Ammon's horn (tissue), 1 donor: ENCODE measurements at places on chromosomes 7 and 10.

GRCh38 chr10:129967579-129968019 lies 3.5 kb upstream of the EBF3 start:
- no peak for DNase-seq

DNA sequence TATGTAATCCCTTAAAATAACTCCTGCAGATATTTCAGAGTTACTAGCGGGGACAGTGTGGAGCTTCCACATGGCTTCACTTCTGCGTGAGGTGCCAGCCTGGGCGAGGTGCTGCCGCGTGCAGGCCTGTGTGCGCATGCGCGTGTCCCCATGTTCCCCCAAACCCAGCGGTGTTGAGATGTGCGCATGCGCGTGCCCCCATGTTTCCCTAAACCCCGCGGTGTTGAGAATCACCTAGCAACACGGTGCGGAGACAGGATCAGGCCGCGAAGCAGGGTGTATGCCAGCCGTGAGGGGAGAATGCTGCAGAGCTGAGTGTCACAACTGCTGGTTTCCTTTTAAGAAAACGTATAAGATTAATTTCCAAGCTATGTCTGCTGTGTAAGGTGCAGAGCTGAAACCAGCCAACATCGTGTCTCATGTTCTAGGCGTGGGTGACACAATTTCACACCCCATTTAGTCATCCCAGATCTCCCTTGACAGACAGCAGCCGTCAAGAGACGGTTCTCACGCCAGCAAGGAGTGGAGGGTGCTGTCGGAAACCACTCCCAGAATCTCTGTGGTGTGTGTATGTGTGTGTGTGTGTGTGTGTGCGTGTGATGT lies 71.9 kb upstream of the ADARB2 start:
- no peak for DNase-seq

- no peak for DNase-seq
These were observed 88.4 kb downstream of the KIAA1549 start for GRCh38 chr7:138892812-138893211.

- no peak for DNase-seq
These were observed 65.4 kb downstream of the TRUB1 start for GRCh38 chr10:115003396-115003795.

- DNase-seq, result no peak
These were observed 1.2 kb downstream of the TASOR2 start for GRCh38 chr10:5685764-5686240.

- no peak for DNase-seq
These were observed 7.3 kb downstream of the FSCN3 start for GRCh38 chr7:127600885-127601284.

GRCh38 chr10:14382022-14382421 lies 51.3 kb upstream of the FRMD4A start:
- no peak for DNase-seq
